ENCODE measurements at places on chromosomes 4 and X.

- peak; percentile 32 for DNase-seq
These were observed 39.0 kb upstream of the HGFAC start for GRCh38 chr4:3402491-3403347.

- DNase-seq: peak; percentile 40
These were observed 62.7 kb downstream of the SHROOM2 start for GRCh38 chrX:9848718-9849479.

- DNase-seq: peak; percentile 95
These were observed at the start of gene PPP1R3F for GRCh38 chrX:49269767-49270248. PPP1R3F (plus strand) TSS chrX:49269793; CDS start chrX:49269870, 77 bp downstream.

GRCh38 chr4:108052558-108053120, 63.0 kb downstream of the HADH start:
- DNase-seq: no peak

DNA sequence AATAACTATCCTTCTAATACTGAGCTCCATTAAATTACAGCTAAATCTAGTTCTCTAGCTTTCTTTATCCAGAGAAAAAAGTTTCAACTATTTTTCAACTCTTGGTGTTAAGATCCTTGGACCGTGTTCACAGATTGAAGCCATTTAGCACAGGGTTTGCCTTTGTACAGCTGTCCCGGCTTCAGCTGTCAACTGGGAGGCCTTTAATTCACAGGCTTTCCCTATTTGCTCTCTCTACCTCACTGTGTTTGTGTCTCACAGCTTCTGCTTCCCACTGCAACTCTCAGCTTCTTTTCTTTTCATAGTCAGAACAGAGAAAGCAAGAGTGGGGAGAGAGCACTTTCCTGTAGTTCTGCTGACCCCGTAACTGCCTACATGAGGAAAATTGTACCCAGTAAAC, 76.9 kb upstream of the SMAD1 start:
- DNase-seq: no peak

DNA sequence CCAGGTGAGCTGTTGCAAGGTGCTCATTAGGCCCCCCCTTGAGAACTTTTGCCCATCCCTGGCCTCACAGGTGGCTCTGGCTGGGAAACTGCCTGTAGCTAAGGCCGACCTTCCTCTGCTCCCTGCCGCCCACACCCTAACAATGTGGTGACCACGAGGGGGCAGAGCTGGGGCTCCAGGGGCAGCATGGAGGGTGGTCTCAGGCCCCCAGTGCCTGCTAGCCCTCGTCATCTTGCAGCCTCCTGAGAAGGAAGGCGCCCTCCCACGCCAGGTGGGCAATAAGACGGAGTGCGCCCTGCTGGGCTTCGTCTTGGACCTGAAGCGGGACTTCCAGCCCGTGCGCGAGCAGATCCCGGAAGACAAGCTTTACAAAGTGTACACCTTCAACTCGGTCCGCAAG, 32.4 kb downstream of the ATP2B3 start:
- peak; percentile 84 for DNase-seq

DNA sequence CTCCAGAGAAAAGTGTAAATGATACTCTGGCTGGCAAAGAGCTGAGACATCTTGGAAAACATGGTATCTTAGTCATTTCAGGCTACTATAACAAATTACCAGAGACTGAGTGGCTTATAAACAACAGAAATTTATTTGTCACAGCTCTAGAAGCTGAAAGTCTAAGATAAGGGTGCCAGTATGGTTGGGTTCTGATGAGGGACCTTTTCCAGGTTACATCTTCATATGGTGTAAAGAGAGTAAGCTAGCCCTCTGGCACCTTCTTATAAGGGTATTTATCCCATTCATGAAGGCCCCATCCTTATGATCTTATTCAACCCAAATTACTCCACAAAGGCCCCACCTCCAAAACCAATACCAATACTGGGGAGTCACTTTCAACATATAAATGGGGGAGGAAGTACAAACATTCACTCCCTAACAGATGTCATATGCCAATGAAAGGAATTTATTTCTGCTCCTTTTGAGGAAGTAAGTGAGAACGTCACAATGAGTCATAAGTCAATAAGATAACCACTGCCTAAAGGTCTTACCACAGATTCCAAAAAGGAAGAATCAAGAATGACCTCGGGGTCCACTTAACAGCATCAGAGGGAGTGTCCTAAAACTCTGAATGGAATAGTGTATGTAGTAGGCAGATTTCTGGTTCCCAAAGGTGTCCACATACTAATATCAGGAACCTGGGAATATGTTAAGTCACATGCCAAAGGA, 246.6 kb downstream of the OPHN1 start:
- DNase-seq: no peak

DNA sequence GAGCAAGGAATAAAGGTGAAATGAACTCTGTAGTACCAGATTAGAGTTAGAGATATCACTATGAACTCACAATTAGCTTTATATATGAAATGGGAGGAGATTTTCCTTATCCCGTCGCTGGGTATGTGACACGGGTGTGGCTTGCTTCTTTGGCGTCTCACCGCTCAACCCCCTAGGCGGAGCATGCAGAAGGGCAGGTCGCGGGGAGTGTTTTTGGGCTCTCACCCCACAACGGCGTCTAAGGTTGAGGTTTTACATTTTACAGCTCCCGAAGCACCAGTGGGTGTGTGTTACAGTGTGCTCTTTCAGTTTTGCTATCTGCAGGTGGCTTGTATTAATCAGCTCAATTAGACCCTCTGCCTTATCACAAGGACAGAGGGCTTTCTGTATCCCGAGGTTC, 42.1 kb upstream of the MAGEB10 start:
- DNase-seq: no peak

- no peak for DNase-seq
These were observed 1160.9 kb upstream of the PCDH7 start for GRCh38 chr4:29559286-29559685.

GRCh38 chr4:156710365-156711192, 261.0 kb downstream of the PDGFC start:
- no peak for DNase-seq

GRCh38 chrX:115582616-115583495, 21.9 kb downstream of the PLS3 start:
- DNase-seq: no peak

DNA sequence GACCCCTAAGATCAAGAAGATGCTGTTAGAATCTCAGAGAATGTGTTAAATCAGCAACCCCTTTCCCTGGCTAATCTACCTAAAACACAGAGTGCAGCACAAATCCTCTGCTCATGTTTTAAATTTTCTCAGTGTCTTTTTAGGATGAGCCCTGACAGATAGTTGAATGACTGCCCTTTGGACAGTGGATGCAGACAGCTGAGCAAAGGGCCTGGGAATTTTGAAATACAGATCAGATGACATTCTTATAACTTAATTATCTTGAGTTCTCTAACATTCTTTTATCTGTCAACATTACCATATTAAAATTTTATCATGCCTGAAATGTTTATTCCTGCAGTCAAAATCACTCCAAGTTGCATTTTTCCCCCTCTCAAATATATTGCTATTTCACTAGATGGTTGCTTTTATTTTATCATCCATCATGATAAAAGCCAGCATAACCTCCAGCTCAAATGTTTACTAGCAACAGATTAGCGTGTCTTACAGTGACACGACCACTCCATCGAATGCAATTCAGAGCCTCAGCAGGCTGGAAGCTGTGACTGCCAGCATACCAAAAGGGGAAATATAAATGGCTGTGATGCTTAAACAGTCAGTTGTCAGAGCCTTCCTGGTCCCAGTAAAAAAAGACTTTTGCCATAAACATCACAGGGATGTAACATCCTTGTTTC, 22.8 kb upstream of the ARHGAP24 start:
- DNase-seq: no peak

GRCh38 chr4:102616636-102617035, 115.5 kb downstream of the NFKB1 start:
- DNase-seq: peak; percentile 26

Data from H7 (cell line).